ENCODE measurements at places on chromosomes 7 and 10.

GRCh38 chr7:102973096-102973802, 60.4 kb downstream of the LRRC17 start:
- DNase-seq, result no peak

DNA sequence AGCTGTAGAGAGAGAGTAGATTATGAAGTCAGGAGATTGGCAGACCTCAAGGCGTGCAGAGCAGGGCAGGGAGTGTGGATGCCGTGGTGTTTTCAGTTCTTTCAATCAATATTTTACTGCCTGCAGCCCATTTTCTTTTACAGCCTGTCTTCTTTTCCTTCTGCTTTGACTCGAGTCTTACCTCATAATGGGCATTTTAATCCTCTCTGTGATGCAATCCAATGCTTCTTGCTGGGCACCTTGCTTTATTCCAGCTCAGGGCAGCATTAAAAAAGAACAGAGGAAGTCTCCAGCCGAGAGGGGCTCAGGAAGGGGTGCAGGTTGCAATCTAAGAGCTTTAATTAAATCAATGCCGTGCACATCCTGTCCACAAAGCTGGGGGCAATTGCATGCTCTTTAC, 839.0 kb downstream of the LRMDA start:
- no peak for DNase-seq

DNA sequence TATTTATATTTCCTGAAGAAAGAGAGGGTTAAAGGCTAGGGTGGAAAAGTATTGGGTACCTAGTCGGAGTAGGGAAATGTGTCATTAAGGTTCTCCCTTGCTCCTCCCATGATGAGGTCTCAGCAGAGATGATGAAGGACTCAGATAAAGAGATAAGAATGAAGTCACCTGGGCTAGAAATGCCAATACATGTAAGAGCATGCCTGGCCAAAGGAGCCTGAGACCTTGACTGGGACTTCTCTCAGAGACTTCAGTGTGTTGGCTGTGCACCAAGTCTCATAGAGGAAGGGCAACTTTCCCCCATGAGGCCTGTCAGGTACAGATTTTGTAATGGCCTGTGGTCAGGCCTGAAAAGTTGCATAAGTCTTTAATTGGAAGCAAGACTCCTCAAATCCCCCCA, 361.0 kb upstream of the CDC14C start:
- DNase-seq, result no peak

GRCh38 chr7:120735791-120736190, 122.2 kb downstream of the TSPAN12 start:
- DNase-seq, result no peak

GRCh38 chr10:86333826-86334487, 32.6 kb downstream of the GRID1 start:
- no peak for DNase-seq

DNA sequence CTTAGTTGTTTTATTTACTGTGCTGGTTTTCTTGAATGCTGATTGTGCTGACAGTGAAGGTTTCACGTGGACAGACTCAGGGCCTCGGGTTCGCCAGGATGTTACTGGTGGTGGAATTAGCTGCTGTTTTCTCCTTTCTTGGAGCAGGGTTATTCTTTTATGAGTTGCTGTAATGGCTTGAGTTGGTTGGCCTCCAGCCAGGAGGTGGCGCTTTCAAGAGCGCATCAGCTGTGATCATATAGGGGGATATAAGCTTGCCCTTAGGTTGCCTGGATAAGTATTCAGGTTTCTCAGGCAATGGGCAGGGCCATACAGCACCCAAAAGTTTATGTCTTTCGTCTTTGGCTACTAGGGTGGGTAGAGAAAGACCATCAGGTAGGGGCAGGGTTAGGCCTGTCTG, 741.3 kb downstream of the PHTF2 start:
- no peak for DNase-seq

DNA sequence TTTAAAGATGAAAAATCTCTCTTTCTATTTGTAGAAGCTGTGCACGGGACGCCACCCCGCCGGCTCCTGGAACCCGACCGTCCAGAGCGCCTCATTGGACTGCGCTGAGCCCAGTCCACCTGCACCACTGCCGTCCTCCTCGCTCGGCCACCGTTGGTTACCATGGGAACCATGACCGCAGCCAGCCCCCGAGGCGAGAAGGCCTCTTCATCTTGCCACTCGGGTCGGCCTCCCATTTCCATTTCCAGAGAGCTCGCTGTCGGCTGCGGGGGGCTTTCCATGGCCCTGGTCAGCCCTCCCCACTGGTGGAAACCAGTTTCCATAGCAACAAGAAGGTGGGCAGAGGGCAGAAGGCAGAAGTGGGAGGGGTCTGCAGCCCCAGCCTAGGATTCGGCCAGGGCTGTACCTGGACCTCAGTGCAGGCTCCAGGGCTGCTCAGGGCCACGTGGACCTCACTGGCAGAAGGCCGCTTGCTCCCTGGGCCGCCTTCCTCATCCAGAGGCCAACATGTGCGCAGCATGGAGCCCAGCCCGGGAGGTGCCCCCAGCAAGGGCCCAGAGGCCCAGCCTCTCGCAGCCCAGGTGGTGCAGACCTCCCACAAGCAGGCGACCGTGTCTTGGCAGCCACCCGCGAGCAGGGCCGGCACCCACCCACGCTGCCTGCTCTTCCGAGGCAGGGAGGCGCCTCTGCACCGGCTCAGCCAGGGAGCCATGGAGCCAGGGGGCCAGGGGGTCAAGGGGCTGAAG, 283.5 kb upstream of the PPP2R2D start:
- DNase-seq, result no peak

- no peak for DNase-seq
Observed at GRCh38 chr10:78762086-78762630, 306.6 kb upstream of the ZMIZ1 start.

DNA sequence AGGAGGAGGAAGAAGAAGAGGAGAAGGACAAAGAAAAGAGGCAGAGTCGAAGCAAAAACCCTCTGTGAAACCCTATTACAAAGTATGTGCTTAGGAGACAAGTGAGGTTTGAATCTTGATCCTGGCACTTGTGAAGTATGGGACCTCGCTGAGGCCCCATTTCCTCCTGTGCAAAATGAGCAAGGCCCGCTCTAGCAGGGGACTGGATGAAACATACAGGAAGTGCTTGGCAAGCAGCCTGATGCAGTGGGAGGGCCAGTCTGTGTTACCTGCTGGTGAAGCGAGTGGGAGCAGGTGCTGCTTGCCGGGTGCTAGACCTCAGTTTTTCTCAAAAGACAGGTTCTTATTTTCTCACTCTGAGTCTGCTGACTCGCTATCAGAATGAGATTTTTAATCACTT, 150.4 kb downstream of the JCAD start:
- no peak for DNase-seq

Data from activated effector memory CD4-positive, alpha-beta T cell treated with Interleukin-2 at 50 U/mL for 16 hours (primary cell).